ENCODE measurements at places on chromosomes 6 and 20.
A peak's percentile ranks its signal among the peaks of the same experiment; 100 is the strongest.

- no peak for DNase-seq
These were observed 80.8 kb downstream of the PRND start for GRCh38 chr20:4802527-4802926.

GRCh38 chr20:43507150-43508080 is at the start of gene L3MBTL1:
Gene L3MBTL1, plus strand, starts transcription at chr20:43507697. Its CDS starts 5,807 bp downstream, at chr20:43513504.
- DNase-seq: no peak

DNA sequence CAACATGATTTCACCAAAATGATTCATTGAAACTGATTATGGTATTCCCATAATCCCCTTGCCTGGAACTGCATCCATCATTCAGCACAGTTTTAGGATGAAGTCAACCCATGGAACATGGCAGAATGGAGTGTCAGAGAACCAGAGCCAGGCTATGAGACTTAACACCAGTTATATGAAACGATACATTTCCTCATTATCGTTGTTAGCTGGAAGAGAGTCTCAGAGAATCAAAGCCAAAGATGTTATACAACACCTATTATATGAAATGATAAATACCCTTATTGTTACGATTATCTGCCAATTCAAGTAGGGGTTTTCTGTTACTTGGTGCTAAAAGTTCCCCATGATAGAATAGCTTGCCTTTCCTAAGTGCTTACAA is 131.2 kb downstream of the BCAS1 start:
- DNase-seq: no peak

- no peak for DNase-seq
These were observed 12.9 kb upstream of the DSP start for GRCh38 chr6:7528565-7528964.

GRCh38 chr6:145839653-145840052 is 25.1 kb upstream of the FBXO30 start:
- DNase-seq: peak; percentile 13

GRCh38 chr6:21593927-21594415 is 420 bp downstream of the SOX4 start:
- DNase-seq: no peak

DNA sequence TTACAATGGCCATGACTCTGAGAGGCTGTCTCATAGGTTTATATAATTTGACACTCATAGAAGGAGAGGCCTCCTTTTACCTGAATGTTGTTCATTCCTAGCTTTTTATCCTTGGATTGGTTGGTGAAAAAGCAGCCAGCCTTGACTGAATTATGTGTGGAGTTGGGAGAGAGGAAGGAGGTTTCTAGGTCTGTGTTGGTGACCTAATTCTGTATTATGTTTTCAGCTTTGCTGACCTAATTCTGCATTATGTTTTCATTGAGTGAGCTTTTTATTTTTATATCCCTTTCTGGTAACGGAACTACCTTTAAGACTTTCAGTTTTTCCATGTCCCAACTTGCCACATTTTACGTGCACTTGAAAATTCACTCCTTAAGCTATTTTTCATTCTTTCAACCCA is 59.1 kb upstream of the RNF144B start:
- DNase-seq: no peak

DNA sequence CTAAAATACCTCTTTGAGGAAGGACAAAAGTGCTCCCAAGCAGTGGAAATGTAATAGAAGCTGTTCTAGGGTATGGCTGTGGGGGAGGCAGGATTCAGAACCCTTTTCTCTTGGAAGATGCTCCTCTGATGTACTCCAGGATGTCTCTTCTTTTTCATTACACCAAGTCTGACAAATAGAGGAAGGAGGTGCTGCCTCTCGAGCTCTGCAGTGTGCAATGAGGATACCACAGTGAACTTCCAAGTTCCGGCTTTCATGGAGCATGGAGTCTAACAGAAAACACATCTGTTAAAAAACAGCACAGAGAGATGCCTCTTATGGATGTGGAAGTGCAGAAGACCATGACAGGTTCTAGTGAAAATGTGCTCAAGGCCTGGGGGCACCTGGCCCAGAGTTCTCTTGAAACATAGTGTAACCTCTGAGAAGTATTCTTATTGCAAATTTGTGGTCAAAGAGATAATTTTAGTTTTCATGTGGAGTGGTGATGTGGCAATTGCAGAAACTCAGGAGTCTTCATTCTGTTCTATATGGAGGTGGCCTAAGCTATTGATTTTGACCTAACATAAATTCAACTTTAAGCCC is 362.0 kb upstream of the CITED2 start:
- no peak for DNase-seq

DNA sequence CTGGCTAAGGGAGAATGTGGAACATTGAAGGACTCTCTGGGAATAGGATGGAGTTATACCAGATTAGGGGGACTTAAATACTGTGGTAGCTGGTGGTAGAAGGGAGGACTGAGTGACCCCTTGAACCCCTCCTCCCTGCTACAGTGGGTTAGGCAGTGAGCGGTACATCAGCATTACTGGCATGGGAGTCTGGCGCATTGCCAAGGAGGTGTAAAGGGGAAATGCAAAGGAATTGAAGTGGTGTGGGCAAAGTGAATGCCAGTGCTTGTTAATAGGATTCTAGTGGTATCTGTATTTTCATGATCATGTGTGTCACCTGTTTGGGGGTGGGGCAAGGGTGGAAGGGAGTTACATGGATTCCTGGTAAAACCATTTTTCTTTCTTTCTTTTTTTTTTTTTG is 60.1 kb downstream of the GFRA4 start:
- no peak for DNase-seq

DNA sequence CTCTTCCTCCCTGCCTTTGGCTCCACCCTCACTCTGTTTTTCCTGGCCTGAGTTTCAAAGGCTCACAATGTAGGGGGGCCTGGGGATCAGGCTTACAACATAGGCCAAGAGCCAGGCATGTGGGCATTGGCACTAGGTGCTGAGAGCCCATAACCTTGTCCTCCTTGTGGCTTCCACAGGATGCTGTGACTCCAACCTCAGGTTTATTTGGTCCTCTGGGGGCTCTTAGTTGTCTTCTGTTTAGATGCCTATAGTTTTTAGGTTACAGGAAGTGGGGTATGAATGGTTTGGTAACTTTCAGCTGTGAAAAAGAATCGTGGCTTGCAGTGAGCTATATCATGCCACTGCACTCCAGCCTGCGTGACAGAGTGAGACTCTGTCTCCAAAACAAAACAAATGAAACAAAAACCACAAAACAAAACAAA is 25.6 kb downstream of the MMP24 start:
- no peak for DNase-seq

DNA sequence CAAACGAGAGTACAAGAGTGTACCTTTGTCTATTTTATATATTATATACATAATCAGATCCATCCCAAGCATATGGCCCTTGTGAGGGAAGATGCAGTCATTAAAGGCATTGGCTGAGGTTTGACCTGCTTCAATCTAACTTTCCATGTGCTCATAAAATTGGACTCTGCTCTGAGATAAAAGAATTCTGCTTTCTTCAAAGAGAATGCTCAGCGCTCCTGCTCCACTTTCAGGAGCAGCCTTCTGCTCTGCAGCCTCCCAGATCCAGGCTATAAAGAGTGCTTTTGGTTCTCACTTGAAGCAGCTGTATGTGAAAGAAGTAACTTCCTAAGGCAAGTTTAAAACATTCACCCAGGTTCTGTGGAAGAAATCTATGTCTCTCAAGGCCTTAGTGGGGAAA is 45.3 kb downstream of the CD83 start:
- DNase-seq: no peak

DNA sequence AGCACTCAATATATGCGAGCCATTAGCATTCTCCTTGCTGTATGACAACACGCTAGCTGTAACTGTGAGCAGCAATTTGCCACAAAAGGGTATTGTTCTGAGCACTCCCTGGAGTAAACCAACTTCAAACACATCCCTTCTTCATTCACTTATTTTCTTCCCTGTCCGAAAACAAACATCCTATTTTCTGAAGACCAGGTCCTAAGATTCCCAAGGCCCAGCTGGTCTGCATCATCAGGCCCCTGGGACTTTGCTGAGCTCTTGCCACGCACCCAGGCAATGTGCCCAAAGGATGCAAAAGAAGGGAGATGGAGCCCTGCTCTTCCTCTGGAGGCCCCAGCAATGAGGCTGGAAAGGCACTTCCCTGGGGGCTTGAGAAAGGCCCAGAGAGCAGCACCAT is 118.1 kb downstream of the PREX1 start:
- no peak for DNase-seq

GRCh38 chr6:99611148-99611547 is 4.5 kb downstream of the PRDM13 start:
- no peak for DNase-seq

DNA sequence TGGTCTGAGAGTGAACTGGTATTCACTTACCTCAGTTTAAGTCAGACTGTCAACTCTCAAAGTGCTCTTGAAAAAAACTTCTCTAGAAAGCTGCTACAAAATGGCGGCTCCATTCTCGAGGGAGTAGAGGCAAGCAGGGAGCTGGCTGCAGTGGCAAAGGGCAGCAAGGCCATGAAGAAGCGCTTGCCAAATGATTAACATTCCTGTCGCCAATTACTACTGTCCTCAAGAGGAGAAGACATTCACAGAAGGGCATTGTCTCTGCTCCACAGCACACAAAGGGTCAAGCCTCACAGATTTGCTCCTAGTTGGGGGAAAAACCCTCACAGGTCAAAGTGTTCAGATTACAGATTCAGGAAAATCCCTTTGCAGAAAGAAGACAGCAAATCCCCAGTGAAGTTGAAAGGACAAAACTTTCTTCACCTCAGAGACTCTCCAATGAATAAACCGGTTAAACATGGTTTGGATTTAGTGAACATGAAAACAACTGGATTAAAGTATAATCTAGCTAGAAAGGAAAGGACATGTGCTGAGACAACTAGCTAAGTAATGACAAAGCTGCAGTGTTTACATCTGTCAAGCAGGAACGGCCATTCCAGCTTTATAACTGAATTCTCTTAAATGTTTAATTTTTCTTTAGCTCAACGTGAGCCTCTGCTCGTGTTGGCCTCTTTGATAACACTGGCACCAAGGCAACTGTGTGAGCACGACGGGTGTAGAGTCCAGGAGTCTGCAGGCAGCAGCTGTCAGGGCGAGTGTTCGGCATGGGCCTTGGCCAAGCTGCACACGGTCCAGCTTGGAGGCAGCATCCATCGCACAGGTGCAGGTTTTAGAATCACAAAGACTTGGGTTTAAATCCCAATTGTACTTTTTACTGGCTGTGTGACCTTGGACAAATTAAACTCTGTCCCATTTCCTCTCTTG is 37.6 kb downstream of the NR2E1 start:
- no peak for DNase-seq

DNA sequence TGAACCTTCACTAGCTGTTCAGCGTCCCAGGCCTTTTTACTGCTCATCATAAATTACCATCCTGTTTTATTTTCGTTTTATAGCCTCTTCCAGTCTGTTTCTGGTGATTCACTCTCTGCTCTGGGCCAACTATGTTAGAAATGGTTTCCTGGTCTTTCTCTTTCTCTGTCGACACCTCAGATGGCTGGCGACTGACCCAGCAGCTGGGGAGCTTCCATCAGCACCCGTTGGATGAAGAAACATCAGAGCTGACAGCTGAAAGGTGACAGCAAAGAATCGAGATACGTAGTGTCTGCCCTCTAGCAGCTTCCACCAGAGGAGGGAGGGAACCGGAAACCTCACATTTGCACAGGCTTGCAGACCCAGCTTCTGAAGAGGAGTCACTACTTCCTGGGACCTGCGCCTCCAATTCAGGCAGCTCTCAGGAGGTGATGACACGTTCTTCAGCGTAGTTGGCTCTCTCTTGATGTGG is 82.9 kb upstream of the MLN start:
- no peak for DNase-seq

- DNase-seq: no peak
These were observed 10.4 kb downstream of the CD40 start for GRCh38 chr20:46128310-46129151.
